Activated CD8-positive, alpha-beta memory T cell treated with anti-CD3 and anti-CD28 coated beads, Interleukin-2, amount 50 U/mL, for 48 hours (primary cell): ENCODE measurements at places on chromosomes 6 and 20.

DNA sequence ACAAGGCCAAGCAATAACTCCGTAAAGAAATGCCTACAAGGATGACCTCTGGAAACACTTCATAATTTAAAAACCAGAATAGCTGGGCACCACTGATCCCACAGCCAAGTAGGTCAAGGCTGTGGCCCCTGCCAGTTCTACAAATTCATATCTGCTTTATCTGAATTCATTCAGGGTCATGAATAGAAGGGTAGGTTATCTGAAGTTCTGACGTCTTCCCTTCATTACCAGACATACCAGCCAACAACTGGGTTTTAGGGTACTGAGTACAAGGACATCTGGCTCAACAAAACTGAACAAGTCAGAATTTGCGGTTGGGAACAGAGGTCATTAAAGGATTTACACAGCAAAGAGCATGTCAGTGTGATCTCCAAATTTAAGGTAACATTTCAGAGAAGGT, 26.0 kb downstream of the MAP3K5 start:
- no peak for DNase-seq

- DNase-seq, result no peak
Measured at GRCh38 chr6:99882128-99882702, 111.8 kb downstream of the MCHR2 start.

DNA sequence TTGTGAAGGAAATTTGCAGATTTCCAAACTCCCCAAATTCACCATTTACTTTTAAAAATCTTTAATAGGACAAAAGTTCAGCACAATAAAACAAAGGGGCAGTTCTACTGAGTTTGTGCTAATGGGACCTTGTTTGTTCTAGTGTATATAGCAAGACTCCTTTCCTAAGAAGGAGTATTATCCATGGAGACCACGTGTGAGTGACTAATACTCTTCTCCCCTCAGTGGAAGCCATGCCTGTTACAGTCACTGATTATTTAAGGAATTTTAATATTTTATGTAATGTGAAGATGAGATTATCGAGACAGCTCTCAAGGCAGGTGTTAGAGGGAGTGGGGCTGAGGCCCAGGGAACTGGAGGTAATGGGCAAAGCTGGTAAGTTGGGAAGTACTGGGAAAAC, 16.4 kb upstream of the QKI start:
- no peak for DNase-seq

- DNase-seq, result no peak
Measured at GRCh38 chr20:9408422-9409300, 105.7 kb upstream of the LAMP5 start.

DNA sequence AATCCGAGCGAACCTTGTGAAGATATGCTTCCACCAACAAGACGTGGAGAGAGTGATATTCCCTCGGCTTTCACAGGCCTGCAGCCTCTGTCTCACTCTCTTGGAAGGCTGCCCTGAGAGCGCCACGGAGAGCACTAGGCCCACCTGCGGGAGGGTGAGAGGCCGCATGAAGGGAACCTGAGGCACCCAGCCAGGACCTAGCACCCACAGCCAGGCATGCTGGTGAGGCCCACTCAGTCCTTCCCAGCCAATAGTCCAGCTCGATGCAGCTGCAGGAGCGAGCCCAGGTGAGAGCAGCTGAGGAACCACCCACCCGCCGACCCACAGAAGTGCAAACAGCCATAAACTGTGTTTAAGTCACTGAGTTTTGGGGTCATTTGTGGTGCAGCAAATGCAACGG, 227.2 kb downstream of the QKI start:
- DNase-seq, result no peak

- no peak for DNase-seq
Measured at GRCh38 chr6:108606250-108606690, 45.6 kb downstream of the FOXO3 start.

GRCh38 chr20:1185790-1186334, 1.1 kb upstream of the TMEM74B start:
- DNase-seq, result peak; percentile 80

DNA sequence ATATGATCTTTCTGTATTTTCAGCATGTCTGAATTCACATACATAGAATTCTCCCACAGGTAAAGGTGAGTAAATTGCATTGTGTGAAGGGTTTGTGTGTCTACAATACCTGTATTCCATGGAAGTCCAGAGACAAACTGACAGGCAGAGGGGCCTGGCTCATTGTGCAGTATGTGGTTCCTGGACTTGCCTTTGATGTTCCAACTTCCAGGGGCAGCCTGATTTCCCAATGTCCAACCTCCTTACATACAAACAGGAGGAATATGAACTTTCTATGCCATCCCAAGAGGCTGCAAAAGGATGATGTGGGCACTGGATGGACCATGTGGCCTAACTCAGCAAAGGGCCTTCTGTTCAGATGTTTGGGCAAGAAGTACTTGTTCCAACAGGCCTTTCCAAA, 58.5 kb downstream of the LYRM4 start:
- DNase-seq, result no peak

DNA sequence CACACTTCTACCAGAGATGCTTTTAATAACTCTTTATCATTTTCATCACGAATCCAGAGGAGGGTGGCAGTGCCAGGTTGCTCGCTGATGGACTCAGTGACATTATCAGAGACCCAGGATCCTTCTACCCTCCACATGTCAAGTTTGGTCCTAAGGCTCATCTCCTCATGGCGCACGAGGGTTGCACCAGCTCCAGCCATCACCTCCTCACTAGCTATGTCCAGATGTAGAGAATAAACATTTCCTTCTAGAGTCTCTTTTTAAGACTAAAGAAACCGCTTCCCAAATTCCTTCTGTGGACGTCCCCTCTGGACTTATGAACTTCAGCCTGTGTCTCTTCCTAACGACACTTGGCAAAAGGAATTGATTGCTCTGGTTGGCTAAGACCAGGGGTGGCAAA, 178.7 kb downstream of the BMP7 start:
- DNase-seq, result no peak

- no peak for DNase-seq
Measured at GRCh38 chr20:9177278-9177677, 108.4 kb downstream of the PLCB4 start.

- no peak for DNase-seq
Measured at GRCh38 chr6:136383268-136383937, 93.8 kb upstream of the BCLAF1 start.

DNA sequence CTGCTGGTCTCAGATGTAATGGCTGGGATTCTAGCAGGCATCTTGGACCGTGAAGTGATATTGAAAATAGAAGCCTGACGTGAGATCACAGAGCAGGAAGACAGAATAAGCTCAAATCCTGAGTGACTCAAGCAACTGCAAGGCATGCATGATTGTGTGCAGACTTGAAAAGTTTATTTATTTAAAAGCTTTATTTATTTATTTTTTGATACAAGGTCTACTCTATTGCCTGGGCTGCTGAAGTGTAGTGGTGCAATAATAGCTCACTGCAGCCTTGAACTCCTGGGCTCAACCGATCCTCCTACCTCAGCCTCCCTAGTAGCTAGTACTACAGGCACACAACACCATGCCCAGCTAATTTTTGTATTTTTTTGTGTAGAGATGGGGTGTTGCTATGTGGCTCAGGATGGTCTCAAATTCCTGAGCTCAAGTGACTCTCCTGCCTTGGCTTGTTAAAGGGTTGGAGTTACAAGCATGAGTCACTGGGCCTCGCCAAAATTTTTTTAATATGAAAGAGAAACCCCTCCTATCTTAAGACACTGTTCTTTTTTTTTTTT, 40.1 kb upstream of the RNF144B start:
- no peak for DNase-seq

GRCh38 chr20:46277602-46278001, 30.7 kb downstream of the CDH22 start:
- no peak for DNase-seq
